ENCODE measurements at places on chromosomes 2 and 18.
A peak's percentile ranks its signal among the peaks of the same experiment; 100 is the strongest.

- no peak for DNase-seq
Observed at GRCh38 chr18:62521593-62521992, 1.2 kb upstream of the ZCCHC2 start.

- no peak for DNase-seq
Observed at GRCh38 chr2:63041592-63041991, 9.0 kb upstream of the OTX1 start.

DNA sequence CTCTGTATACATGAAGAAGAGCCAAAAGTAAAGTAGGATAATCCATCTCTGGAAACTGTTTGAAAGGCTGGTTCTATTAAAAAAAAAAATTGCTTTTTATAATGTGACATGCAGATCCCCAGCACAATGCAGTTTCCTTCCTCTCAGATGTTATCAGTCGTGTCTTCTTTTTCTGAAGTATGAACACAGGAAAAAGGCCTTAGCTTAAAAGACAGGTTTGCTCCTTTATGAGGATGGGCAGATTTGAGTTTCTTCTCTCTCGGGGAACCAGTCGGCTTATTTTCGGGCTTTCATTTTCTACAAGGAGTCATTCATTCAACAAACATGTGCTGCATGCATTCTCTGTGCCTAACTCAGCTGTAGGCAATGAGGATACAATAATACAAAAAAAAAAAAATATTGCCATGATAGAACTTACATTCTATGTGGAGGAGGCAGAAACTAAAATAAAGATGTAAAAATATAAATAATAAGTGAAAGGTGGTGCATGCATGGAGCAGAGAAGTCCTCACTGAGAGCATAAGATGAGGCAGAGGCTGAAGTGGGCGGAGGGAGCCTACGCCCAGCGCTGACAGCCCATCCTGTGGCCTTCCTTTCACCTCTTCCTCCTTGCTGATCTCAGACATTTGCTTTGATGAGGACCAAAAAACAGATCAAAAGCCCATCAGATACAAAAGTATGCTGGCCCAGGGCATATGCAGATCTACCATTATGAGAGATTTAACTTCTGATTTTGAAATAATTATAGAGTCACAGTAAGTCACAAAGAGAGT lies at the start of gene CD226:
TSS of gene CD226 (minus strand) at position 513 of the 773 bp plus-strand sequence. CDS start at position 46, 467 bp downstream.
- DNase-seq, result no peak

GRCh38 chr2:101431486-101431885 lies 43.4 kb downstream of the RFX8 start:
- no peak for DNase-seq

- no peak for DNase-seq
Observed at GRCh38 chr2:819601-820000, 131.0 kb upstream of the SNTG2 start.

DNA sequence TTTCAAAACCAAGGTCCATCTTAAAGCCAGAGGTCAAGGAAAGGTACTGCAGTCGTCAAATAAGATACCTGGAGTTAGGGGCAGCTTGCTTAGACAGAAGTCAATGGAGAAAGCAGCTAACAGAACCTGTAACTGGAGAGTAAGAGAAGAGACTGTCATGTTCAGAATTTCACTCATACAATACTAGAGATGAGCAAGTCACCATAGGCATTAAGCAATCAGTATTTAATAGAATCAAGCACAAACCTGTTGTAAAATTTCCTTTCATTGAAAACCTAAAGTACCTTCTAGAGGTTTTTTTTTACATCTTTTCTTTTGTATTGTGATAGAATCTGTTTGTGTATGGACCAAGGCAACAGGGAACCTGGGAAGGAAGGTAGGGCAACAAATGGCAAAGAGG lies 183.4 kb upstream of the ERBB4 start:
- no peak for DNase-seq

GRCh38 chr2:20599001-20599600 lies 51.8 kb downstream of the HS1BP3 start:
- no peak for DNase-seq

GRCh38 chr2:89845532-89845931 lies 1154.1 kb downstream of the RPIA start:
- DNase-seq, result no peak

DNA sequence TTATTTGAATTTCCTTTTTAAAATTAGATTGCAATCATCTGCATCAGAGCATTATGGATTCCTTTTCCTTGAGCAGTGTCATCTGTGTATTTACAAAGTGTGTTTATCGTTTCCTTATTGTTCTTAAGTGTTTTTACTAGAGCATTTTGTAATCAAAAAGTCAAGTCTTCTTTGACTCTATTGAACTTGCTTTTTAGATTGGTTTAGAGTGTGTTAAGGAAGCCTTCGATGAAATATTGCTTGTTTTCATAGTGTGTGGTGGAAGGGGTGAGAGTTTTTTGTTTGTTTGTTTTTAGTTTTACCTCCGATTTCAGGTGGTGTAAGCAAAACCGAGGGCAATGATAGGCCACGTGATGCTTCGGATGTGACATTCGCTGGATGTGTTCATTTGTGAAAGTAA lies 45.7 kb downstream of the ARHGAP28 start:
- no peak for DNase-seq

DNA sequence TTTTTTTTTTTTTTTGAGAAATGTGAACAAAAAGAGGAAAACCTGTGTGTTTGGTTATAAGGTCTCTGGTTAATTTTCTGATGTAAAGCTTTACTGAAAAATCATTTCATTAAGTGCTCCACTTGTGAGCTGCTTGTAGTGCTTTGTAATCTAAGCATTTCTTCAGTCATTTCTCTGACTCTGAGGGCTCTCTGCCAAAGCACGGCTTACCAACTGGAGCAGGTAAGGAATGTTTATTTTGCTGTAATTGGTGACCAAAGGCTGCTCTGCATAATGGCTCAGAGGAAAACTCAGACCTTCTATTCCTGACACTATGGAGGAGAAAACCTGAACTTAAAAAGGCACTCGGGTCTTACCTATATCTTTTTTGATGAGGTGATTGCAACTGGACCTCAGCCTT lies 848.8 kb downstream of the MBD2 start:
- DNase-seq, result no peak

- no peak for DNase-seq
Observed at GRCh38 chr2:202114795-202115194, 41.7 kb downstream of the KIAA2012 start.

DNA sequence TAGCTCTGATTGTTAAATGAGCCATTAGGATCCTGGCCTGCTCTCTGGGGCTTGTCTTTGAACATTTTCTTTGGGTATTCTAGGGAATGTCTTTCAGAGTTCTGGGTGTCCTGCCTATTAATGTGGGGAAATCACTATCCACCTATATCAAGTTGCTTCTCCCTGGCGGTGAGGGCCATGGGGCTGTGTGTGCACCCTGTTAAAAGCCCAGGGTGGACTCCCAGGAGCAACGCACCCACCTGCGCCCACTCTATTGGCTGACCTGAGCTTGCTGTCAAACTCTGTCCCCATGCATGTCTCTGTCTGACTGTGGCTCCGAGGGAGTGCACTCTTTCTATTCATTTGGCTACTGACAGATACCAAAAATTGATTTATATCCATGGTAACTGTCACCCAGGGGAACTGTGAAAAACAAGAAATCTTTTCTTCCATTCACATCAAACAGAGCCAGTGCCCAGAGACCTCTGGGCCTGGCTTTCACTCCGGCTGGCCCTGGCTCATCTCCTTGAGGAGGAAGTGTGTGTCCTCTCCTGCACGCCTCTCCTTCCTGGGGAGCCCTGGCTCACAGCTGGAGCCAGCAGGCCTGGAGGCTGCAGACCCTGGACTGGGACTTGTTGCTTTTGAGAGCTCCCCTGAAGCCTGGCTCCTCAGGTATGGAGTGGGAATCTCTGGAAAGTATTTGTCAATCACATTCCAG lies 10.5 kb upstream of the TOGARAM2 start:
- no peak for DNase-seq

GRCh38 chr2:120809609-120810440 lies 74.2 kb downstream of the GLI2 start:
- no peak for DNase-seq

DNA sequence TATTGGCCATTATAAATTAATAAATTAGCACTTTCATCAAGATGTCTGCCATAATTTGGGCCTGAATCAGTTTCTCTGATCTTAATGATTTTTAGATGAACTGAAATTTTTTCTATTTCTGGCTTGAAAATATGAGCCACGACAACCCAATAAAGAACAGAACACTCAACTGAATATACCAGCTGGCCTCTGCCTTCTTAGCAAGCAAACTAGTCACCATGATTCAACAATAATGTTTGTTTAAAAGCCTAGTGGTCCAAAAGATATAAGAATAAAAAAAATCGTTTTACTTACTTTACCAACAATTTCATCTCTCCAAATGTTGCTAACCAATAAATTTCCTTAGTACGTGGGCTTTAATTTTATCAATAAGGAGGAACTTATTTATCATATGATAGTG lies 66.7 kb upstream of the TTN start:
- DNase-seq, result no peak

DNA sequence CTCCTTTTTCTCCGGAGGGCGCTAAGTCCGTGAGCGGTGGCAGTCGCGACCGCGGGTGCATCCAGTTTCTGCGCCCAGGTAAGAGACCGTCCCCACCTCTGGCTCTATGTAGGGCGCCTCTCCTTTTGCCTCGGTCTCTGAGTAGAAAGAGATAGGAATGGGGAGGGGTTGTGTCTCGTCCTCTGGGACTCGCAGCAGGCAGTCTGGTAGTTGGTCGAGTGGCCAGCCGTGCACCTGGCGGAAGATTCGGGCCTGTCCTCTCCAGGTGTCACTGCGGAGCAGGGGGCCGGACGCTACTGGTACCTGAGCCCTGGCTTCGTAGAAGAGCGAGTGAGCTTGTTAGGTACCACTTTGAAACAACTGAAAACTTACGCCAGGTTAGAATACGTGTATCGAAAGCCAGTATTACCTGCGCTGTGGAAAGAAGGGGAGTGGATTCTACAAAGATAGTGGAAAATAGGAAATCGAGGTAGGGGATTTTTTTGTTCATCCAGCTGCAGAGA lies 403 bp downstream of the MAP2 start:
- DNase-seq, result no peak

DNA sequence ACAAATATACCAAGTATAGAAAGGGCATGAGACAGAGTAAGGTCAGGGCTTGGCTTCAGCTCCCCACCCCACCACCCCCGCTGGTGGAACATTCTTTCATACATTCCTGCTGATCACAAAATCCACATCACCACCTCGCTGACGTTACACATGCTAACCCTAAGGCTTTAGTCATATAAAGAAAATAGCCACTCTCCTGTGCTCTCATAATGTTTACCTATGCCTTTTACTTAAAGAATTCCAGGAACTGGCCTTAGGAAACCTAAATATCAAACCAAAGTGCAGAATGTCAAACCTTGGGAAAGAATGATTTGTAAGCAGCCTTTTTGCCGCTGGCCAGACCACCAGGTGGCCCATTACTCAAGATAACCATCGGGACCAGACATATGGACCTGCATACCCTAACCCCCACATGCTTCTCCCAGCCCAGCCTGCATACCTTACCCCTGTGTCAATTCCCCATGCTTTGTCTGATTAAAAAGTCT lies 136.3 kb upstream of the SLC39A10 start:
- DNase-seq, result no peak

DNA sequence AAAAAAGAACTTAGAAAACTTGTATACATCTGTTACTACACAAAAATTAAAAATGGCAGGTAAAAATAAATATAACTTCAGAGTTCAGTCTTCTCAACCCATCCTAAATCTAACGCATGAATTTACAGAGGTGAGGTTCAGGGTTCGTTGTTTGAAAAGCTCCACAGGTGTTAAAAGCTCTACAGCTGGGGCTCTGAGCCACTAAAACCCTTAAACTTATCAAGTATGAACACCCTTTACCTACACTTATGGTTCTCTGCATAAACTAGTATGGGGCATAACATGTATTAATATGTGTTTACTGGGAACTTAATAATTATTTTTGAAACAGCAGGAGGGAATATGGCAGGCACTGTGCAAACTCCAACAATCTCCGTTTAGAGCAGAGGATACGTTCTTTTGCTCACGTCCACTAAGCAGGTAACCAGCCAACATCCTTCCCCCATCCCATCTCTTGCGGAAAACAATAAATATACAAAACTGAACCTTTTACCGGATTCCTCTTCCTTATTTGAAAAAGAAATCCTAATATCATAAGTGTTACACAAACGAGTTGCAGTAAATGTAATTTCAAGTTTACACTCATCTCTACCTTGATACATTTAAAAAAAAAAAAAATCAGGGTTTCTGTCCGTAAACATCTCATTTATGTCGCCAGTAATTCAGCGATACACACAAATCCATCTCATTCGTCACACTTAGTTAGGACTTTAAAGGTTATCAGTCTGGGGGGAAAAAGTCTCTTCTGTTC lies 1.3 kb downstream of the PIAS2 start:
- DNase-seq, result no peak

GRCh38 chr2:120489023-120489422 lies 143.1 kb downstream of the INHBB start:
- no peak for DNase-seq

DNA sequence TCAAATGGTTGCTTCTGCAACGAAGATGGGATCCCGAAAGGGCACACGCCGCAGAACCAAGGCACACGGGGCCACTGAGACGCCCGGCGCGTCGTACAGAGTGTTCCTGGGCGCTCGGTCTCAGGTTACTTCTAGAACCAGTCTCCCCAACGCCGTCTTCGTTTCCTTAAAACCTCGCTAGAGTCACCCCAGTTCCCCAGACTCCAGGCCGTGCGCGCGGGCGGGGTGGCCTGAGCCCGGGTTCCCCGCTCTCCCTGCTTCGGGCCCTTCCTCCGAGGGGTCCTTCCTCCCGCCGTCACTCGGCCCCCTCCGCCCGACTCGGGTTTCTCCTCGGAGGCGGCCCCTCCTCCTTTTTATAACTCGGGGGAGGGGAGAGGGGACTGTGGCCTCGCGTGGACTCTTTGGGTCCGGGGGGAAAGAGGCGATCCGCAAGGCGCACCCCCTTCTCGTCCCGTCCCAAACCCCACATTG lies 774 bp upstream of the FZD7 start:
- DNase-seq, result peak; percentile 11

- DNase-seq, result no peak
Observed at GRCh38 chr2:118940486-118941120, 1.4 kb upstream of the MARCO start.

- DNase-seq, result no peak
Observed at GRCh38 chr2:59047373-59047995, 806.4 kb upstream of the FANCL start.

DNA sequence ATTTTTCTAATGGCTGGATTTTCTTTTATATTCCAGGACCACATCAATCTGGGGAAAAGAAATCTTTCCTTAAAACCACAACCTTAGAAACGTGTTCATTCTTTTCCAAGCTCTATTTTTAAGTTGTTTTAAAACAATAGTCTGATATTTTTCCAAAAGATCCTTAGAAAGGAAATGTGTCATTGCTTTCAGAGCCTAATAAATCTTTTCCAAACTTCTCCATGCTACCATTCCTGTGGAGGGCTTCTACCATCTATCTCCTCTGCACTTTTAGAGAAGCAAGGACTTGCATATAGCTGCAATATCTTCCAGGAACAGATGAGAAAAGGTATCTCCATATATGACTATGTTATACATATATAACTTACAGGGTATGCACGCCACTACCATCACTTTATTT lies 21.2 kb downstream of the WDFY1 start:
- no peak for DNase-seq
